ENCODE measurements at places on chromosomes 7 and 10. TPM values are rescaled to one million over a fixed set of nuclear protein-coding genes. Genes with fewer than 3 reads are reported as not detected.

ARHGAP19 gene
- total RNA-seq = 26.8 TPM

TMEM196 gene
- not detected for total RNA-seq

VPS37D gene
- total RNA-seq = 2.1 TPM

CLCN1 gene
- total RNA-seq = not detected

TMEM236 gene
- 0.14 TPM for total RNA-seq

CYP26C1 gene
- 0.80 TPM for total RNA-seq

ZFAND2A gene
- total RNA-seq = 16.5 TPM

SYCE1 gene
- total RNA-seq = 0.14 TPM

HOXA5 gene
- 12.7 TPM for total RNA-seq

Measured in thoracic aorta endothelial cell (primary cell).